ENCODE measurements at places on chromosomes 5 and 9. TPM values are rescaled to one million over a fixed set of nuclear protein-coding genes. Genes with fewer than 3 reads are reported as not detected.

Gene LYSMD3
- total RNA-seq: 12.3 TPM

DNA sequence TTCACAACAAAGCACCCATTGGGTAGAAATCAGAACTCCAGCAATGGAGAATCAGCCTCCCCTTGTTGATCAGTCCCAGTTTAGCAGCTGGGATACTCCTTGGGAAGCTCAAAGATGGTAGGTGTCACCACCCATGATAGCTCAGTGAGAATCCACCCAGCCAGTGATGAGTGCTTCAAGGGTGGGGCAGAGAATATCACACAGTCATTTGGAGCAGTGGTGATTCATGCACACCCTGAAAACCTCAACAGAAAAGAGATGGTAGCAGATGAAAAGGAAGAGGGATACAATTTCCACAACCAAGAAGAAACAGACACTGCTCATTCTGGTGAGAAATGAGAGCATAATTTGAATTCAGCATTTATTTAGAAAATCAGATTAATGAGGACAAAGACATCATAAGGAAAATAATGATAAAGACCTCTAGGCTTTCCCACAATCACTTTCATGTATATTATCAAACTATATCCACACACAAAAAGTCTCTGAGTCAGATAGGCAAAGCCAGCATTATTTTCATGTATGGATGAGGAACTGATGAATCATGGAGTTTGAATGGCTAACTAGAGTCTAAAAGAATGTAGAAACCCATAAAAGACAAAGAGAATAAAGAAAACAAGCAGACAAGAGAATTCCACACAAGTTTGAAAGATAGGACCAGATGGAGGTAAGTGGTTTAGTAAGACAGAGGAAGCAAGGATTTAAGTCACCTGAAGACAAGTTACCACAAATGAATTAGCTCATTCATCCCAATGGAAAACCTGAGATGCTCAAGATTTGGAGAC lies 82.9 kb downstream of the FEM1C start:
- peak; percentile 5 for DNase-seq

- DNase-seq: no peak
Observed at GRCh38 chr5:111127453-111128195, 35.5 kb downstream of the WDR36 start.

GRCh38 chr9:38388283-38389223 lies 3.9 kb upstream of the ALDH1B1 start:
- no peak for DNase-seq

GRCh38 chr9:132214027-132214622 lies 52.3 kb downstream of the NTNG2 start:
- DNase-seq: no peak

GRCh38 chr5:143072734-143073133 lies 302.6 kb downstream of the ARHGAP26 start:
- no peak for DNase-seq

DNA sequence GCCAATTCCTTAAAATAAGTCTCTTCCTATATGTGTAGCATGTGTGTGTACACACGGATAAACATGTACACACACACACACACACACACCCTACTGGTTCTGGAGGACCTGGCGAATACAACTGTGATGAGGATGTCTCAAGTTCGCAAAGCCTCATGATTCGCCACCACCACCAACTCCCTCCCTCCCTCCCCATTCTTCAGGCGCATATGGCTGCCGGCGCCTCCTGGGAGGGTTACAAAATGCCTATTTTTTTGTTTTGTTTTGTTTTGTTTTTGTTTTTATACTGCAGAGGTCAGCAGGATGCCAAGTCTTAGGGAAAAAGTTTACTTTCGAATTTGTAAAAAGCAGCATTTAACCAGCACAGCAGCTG lies 88.0 kb downstream of the DAP start:
- no peak for DNase-seq

Gene SLC34A3
- total RNA-seq: not detected

Data from activated T-helper 1 cell treated with anti-CD3 and anti-CD28 coated beads, Interleukin-12 subunit alpha, Interleukin-12 subunit beta, Interleukin-2, Interleukin-4 antibody, amounts not matched to agents 30 ng/mL and 10 ng/mL and 1 ng/mL, durations not matched to agents 14 hours and 24 hours and 36 hours (primary cell).